ENCODE measurements at places on chromosomes 11 and 22.

DNA sequence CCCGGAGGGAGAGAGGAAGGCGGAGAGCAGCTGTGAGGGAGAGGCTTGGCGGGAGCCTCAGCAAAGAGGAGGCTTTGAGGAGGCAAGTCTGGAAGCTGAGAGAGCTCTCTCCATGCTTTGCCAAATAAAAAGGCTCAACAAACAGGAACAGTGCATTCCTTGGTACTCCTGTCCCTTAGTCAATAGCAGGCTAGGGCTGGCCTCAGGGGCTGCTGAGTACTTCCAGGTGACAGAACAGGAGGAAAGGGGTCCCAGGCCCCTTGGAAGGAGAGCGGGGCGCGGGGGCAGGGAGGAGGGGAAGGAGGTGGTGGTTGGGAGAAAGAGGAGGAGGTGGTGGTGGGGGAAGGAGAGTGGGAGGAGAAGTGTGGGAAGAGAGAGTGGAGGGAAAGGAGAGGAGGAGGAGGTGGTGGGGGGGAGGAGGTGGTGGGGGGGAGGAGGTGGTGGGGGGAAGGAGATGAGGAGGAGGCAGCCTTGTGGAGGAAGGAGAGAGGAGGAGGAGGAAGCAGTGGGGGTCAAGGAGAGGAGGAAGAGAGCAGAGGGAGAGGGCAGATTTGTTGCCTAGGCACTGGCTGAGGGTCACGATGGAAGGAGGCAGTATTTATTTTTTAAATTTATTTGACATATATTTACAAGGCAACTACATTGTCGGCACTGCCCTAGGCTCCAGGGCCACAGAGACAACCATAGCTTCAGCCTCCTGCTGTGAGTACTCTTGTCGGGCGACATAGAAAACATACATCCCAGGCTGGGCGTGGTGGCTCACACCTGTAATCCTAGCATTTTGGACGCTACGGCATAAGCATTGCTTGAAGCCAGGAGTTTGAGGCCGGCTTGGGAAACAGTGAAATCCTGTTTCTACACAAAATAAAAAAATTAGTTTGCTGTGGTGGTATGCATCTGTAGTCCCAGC lies 74.2 kb upstream of the ZBED5 start:
- DNase-seq, result peak; percentile 30

- no peak for DNase-seq
Measured at GRCh38 chr22:17777005-17777716, 2.9 kb upstream of the BID start.

DNA sequence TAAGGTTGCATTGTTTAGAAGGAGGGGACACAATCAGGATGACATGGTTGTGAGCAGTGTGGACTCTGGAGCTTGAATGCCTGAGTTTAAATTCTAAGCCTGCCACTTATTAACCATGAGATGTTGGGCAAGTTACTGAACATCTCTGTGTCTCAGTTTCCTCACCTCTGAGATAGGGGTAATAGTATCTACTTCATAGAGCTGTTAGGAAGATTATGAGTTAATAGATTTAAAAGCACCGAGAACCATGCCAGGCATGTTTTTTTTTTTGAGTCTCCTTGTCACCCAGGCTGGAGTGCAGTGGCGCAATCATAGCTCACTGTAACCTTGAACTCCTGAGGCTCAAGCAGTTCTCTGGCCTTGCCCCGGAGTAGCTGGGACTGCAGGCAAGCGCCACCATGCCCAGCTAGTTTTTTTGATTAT lies 33.3 kb downstream of the ST14 start:
- no peak for DNase-seq

- DNase-seq, result no peak
Measured at GRCh38 chr11:34124885-34125668, 19.6 kb downstream of the NAT10 start.

GRCh38 chr22:39994041-39994565 lies 651 bp upstream of the FAM83F start:
- peak; percentile 65 for DNase-seq

DNA sequence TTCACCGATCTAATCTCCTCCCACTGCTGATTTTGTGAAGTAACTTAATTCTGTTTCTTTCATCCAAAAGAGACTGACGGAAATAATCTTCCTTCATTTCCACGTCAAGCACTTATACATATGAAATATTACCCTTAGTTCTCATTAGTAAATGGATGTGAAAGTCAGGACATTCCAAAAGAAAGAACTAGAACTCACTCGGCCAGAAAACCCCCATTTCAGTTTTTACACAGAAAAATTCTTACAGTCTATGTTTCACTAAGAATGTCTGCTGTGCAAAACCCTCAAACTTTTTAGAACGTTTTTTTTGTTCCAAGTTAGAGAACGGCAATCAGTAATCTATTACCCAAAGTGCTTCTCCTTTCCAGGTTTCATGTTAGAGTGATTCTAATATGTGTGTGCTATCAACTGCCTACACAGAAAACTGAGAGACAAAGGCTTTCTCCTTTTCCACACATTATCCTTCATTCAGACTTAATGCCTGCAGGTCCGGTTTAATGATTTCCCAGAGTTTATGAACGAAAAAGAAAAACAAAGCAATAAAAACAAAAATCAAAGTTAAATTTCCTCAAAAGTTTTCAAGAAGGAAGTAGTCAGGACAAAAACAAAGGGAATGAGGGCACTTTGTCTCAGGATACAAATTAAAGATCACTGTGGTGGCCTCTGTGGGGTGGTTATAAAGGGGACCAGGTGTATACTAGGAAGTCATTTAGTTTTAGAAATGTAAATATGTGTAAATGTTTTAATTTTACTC lies 11.3 kb upstream of the SESN3 start:
- DNase-seq, result no peak
